Stimulated activated CD8-positive, alpha-beta memory T cell treated with anti-CD3 and anti-CD28 coated beads, Interleukin-15, amount 100 ng/mL, for 24 hours (primary cell): ENCODE measurements at places on chromosomes 12 and 14.

DNA sequence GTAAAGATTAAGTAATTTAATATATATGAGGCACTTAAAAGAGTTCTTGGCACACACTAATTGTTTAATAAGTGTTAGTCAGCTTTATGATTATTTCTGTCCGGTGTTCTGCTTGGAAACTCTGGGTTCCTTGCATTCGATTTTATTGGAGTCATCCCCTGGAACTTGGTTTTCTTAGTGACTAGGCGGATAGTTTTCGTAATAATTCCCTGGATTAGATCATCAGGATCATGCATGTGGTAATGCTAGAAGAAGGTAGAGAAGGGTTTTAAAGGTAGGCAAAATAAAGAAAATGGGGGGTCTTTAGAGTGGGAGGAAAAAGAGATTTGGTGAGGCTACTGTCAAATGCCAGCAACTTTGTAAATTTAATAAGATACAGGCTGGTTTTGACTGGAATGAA is 88.4 kb downstream of the MYF5 start:
- DNase-seq, result no peak

- DNase-seq, result no peak
These were observed 374.2 kb downstream of the NAV3 start for GRCh38 chr12:78204926-78205325.

GRCh38 chr12:46944771-46945170 is 119.0 kb upstream of the SLC38A4 start:
- no peak for DNase-seq

- DNase-seq, result no peak
These were observed 78.6 kb downstream of the ARF6 start for GRCh38 chr14:49971156-49972130.

DNA sequence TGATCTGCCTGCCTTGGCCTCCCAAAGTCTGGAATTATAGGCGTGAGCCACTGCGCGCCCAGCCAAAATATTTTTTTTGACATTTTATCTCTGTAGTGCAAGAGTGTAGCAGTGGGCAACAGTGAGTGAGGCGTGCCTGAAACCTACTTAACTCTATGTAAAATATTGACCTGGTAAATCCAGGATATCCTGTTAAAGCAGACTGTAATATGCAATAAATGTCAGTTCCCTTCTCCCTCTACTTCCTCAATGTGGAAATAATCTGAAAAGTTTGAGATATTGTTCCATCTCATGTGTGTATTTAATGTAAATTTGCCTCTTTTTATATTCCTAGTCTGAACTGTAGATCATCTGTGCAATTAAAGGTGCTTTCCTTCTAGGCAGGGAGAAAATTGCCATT is 9.5 kb upstream of the CDK17 start:
- DNase-seq, result no peak

- DNase-seq, result no peak
These were observed 55.4 kb upstream of the GARIN2 start for GRCh38 chr14:67133595-67134441.

DNA sequence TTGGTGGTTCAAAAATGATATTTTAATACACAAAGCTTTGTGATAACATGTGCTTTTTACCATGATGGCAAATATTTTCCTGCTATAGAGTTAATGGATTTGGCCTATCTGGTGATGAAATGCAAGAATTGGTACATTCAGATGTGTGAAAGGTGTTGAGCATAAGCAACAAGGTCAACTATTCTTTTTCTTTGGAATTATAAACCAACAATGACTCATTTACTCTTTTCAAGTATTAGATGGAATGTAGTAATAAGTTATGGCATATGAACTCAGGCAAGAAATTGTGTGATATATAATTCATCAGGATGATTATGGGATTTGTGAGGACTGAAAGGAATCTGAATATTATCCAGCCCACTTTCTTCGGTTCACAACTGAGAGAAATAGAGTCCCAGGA is 471.4 kb downstream of the ETNK1 start:
- no peak for DNase-seq
